ENCODE measurements at places on chromosomes 3 and 15.

DNA sequence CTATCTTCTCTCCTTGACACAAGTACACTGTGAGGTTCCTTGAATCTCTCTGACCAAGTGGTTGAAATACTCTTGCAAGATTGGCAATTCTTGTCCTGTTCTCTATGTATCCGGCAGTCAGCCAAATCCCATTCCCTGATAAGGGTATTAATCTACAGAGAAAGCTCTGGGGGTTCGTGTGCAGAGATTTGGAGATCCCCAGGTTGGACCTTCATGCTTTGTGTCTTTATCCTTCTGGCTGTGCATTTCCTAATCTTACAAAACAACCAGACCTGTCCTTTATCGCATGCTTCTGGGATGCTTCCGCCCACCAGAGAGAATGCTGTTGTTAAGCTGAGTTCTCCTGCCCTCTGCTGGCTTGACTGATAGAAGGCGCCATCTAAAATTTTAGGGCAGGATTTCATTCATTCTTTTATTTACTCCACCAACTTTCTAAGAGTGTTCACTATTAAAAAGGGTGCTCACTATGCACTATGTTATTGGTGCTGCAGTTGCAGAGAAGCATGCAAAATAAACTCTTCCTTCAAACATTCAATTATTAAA is 8.6 kb upstream of the SST start:
- peak; percentile 75 for DNase-seq

DNA sequence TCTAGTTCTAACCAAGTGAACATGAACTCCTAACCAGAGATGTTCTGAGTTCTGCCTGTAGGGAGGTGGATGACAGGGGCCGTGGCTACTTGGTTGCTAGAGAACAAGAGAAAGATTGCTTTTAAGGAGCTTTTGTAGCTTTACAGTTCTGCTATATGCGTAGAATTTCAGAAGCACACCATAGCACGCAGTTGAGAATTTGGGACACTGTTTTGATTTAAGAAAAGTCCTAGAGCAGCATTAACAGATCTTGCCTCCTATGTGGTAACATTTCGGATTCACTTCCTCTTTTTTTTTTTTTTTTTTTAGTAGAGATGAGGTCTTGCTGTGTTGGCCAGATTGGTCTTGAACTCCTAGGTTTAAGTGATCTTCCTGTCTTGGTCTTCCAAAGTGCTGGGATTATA is 181.7 kb downstream of the TCF12 start:
- DNase-seq = no peak

DNA sequence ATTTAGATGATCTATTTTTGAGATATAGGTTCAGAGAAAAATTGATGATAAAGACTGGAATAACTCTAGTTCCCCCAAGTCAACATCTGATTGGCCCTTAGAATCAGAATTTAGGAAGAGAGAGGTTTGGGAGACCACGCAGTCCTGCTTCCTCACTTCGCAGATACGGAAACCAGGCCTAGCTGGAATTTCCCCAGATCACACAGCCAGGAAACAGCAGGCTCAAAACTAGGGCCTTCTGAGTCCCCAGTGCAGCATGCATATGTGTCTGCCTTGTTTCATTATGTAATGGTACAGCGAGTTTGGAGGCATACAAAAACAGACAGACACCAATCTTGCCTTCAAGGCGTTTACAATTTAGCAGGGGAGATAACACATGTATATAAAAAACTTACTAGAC is 177.1 kb upstream of the ICE2 start:
- no peak for DNase-seq

- peak; percentile 45 for DNase-seq
Observed at GRCh38 chr15:68818769-68819494, 1.8 kb downstream of the ANP32A start.

- no peak for DNase-seq
Observed at GRCh38 chr3:24336101-24336500, 158.5 kb downstream of the THRB start.

- no peak for DNase-seq
Observed at GRCh38 chr3:169998668-169999131, 32.1 kb downstream of the SEC62 start.

DNA sequence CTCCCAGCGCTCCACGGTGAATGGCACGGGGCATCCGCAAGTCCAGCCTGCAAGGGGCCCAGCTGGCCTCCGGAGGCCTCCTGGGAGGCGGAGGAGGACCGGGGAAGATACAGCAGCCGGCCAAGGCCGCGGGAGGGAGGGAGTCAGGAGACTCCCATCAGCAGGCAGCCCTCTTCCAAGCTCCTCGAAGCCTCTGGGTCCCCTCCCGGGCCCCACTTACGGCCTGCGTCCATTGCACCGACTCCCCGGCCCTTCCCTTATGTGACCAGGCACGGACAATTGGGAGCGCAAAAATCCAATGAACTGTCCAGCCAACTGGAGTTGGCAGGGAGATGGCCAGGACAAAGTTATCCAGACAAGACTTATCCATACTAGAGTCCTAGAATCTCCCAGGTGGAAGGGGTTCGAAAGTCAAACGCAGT is 668 bp downstream of the MFGE8 start:
- DNase-seq = no peak
